ENCODE measurements at places on chromosomes 4 and X. TPM values are rescaled to one million over a fixed set of nuclear protein-coding genes. Genes with fewer than 3 reads are reported as not detected.

TBC1D14 gene
- 66.4 TPM for polyA plus RNA-seq

PIR gene
- 3.9 TPM for polyA plus RNA-seq

NMU gene
- polyA plus RNA-seq = 10.6 TPM

SHROOM3 gene
- 38.0 TPM for polyA plus RNA-seq

ADH1C gene
- 121 TPM for polyA plus RNA-seq

DCAF4L1 gene
- polyA plus RNA-seq = 0.23 TPM

SLC9B1 gene
- 4.3 TPM for polyA plus RNA-seq

TCEAL3 gene
- polyA plus RNA-seq = 35.3 TPM

PPP2R2C gene
- 0.35 TPM for polyA plus RNA-seq

ZCCHC18 gene
- 5.1 TPM for polyA plus RNA-seq

ABCG2 gene
- 6.5 TPM for polyA plus RNA-seq

DCAF8L2 gene
- not detected for polyA plus RNA-seq

UCHL1 gene
- 107 TPM for polyA plus RNA-seq

TRMT10A gene
- polyA plus RNA-seq = 13.4 TPM

TMSB4X gene
- polyA plus RNA-seq = 3,446 TPM

SMAD1 gene
- polyA plus RNA-seq = 61.3 TPM

LDB2 gene
- polyA plus RNA-seq = 103 TPM

MAGEA3 gene
- polyA plus RNA-seq = not detected

ADGRG4 gene
- not detected for polyA plus RNA-seq

NR3C2 gene
- polyA plus RNA-seq = 15.8 TPM

AWAT2 gene
- polyA plus RNA-seq = not detected

All from renal cortex interstitium (tissue), 15 donors.